Stimulated activated CD4-positive, alpha-beta T cell treated with anti-CD3 and anti-CD28 coated beads, Interleukin-12 subunit alpha, Interleukin-12 subunit beta, amount 100 ng/mL, for 24 hours (primary cell): ENCODE measurements at places on chromosomes 4 and X.

DNA sequence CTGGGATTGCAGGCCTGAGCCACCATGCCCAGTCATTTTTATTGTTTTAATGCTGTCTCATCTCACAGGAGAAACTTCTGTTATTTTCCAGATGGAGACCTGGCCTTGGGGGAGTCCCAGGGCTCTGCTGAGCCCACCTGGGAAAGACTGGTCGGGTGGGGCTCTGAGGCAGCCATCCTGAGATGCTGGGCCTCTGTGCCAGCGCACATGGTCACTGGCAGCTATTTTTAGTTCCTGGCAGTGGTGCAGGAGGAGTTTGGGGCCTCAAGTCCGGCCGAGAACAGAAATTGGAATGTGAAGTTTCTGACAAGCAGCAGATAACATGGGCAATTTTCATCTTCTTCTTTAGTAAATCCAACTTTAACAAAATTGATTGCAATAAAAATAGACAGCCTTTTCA is 44.5 kb downstream of the SORCS2 start:
- no peak for DNase-seq

- DNase-seq, result no peak
Measured at GRCh38 chr4:113052379-113052951, 3.0 kb downstream of the ANK2 start.

DNA sequence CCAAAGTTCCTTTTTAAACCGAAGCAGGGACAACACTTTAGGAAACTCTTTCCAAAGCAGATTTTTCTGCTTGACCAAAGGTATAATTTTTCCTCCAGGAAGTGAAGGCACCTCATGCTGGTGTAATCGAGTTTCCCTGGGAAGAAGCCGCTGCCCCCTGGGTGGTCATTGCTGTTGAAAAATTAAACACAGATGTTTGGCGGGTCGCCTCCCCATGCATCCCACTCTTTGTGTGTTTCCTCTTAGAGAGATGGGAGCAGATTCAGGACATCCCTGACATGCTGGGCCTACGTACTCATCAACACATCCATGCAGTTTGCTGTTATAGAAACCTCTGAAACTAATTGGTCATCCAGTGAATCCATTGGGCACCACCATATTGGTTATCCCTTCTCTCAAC is 179.2 kb upstream of the HCCS start:
- DNase-seq, result no peak

DNA sequence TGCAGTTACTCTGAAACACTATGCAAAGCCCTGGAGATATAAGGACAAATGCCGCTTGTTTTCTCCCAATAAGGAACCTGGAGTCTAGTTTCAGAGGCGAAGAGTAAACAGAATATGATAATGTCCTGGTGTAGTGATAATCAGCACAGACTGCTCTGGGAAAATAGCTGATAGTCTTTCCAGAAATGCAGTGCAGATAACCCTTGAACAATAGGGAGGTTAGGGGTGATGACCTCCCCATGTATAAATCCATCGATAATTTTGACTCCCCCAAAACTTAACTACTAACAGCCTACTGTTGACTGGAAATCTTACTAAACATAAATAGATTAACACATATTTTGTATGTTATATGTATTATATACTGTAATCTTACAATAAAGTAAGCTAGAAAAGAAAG is 1280.9 kb upstream of the TENM3 start:
- DNase-seq, result no peak

- DNase-seq, result no peak
Measured at GRCh38 chr4:176230836-176231235, 35.5 kb upstream of the SPATA4 start.

DNA sequence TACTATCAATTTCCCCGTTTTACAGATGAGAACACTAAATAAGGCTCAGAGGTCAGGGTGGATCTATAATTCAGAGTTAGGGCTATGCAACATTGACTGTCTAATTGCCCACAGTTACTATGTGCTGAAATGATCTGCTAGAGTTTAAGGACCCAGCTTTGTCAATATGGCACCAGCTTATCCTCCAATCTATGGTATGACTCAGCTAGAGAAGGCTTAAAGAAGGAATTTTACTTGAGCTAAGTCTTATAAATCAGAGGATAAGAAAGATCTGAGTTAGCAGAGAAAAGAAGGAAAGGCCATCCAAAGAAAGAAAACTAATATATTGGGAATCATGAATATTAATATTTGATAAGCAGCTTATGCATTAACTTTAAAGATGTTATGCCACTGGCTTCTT is 78.1 kb downstream of the ASB9 start:
- DNase-seq, result no peak

DNA sequence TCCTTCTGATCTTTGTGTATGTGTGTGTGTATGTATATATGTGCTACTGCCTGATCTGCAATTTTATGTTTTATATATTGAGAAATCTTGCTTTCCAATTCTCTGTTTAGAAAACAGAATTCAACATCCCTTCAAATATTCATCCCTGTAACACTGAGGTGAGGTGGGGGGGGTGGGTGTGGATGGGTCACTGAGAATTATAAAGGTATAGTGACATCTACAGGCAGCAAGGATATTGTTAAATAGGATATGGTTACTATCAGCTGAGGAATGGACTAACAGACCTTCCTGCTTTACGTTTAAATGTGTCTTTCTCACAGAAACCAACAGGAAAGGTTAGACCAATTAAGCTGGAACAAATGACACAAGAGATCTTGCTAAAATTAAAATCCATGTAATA is 19.0 kb upstream of the MAGEB2 start:
- no peak for DNase-seq

DNA sequence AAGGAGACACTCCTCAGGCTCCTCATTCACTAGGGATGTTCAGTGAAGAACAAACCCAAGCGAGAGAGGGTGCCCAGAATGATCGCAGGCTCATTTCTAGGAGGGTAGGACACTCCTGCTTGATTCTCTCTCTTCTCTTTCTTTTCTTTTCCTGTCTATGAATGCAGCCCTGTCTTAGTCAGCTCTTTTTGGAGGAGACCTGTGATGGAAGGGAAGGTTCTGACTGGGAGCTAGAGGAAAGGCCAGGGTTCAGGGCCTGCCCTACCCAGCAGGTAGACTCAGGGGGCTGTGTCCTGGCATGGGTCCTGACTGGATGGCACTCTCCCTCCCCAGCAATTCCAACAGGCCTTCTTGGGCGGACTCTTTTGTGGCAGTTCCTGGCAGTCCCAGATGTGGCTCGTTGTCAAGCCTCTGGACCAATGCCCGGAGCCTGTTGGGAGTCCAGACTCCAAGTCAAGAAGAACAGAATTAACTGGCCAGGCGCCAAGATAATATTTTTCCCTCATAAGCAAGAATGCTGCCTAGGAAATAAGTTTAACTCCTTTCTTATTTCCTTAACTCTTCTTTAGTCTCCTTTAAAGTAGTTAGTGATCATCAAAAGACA is 139.4 kb upstream of the SCML1 start:
- DNase-seq, result no peak

DNA sequence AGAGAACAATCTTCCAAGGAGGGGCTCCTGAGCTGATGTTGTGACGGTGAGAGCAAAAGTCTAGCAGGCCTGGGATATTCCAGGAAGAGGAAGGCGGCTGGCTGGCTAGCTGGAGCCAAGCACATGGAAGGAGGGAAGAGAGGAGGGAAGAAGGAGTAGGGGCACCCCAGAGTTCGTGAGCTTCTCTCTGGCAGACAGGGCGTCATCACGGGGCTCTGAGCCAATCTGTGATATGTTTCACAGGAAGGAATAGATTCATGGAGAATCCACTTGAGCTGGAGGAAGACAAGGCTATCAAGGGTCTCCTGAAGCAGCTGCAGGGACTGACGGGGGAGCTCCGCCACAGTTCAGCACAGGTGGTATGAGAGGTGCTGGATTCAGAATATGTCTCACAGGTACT is 73.6 kb downstream of the DHRSX start:
- DNase-seq, result no peak

GRCh38 chr4:2940267-2941137 is 22.7 kb downstream of the NOP14 start:
- no peak for DNase-seq

- no peak for DNase-seq
Measured at GRCh38 chrX:46407753-46408130, 137.5 kb downstream of the ZNF674 start.

DNA sequence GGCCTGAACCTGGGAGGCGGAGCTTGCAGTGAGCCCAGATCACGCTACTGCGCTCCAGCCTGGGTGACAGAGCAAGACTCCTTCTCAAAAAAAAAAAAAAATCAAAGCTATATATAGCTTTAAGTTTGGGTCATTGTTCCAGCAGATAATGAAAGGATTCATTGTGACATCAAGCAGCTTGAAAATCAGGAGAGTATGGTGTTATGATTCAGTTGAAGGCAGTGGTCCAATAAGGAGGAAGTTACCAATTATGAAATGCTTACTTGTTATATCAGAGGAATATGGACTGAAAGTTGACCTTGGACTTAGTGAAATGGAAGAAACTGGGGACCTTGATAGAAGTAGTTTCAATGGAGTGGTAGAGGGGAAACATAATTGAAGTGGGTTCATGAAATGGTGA is 140.4 kb upstream of the MAD2L1 start:
- no peak for DNase-seq

DNA sequence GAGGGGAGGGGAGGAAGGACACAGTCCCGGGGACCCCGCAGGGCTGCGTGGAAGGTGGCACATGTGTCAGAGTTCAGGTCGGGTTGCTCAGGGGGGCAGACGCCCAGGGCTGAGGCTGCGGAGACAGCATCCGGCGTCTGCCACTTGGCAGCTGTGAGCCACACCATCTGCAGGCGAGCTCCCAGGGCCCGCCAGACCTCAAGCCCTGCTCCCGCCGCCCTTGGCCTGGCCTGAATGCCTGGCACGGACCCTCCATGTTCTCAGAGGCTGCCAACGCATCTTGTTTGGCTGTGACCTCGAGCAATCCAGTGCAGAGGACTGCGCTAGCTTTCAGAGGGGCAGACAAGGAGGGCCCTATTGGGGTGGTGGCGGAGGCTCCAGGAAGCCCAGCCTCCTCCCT is 5.1 kb downstream of the BGN start:
- DNase-seq, result no peak

DNA sequence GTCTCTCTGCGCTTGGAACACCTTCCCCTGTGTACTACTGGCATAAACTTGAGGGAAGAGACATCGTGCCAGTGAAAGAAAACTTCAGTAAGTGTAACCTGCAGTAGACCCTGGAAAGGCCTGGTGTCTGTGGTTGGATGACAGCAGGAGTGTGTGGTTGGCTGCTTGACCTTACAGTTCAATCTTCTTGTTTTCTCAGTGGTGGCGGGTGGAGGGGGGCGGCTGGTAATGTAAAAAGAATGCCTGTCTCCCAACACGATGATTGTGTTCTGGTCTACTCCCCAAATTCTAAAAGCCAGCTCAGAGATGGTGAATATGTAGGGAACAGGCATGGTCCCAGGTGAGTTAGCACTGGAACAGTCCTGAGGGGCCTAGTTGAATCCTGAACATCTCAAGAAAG is 18.6 kb downstream of the PSMD10 start:
- no peak for DNase-seq

DNA sequence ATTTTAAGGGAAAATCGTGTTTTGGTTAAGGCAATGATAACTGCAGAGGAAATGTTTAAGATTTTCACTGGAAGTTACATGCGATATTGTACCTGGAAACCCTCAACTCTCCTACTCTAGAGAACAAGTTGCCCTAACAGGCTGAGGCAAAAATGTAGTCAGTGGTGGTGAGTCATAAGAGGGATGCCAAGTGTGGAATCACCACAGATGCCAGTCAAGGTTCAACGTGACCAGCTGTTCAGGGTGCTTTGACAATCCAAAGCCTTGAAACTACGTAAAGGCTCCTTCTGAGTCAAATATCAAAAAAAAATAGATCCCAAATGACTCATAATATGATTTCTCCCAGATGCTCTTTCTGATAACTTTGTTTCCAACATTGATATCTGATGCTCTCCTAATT is 77.9 kb upstream of the AFF2 start:
- no peak for DNase-seq

DNA sequence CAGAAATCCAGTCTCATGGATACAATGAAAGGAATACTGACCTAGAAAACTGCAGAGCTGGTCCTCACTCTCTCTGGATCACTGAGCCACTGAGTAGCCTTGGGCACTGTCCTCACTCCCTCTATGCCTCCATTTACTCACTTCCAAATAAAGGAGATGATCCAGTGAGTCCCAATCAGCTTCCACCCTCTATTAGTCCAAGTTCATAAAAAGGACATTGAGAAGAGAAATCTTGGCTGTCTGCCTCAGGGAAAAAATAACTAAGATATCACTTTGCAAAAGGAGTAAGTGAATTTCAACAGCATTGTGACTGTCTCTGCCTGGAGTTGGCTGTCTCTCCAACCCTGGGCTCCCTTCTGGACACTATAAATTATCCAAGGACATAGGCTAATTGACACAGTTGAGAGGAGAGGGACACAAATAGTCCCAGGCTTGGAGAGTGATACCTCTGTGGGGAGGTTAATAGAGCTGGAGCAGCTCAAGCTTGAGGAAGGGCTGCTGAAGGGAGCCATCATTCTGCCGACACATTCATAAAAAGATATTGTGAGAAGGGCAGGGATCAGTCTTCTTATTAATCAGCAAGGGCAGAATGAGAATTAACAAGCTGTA is 572.3 kb downstream of the RAB28 start:
- no peak for DNase-seq

DNA sequence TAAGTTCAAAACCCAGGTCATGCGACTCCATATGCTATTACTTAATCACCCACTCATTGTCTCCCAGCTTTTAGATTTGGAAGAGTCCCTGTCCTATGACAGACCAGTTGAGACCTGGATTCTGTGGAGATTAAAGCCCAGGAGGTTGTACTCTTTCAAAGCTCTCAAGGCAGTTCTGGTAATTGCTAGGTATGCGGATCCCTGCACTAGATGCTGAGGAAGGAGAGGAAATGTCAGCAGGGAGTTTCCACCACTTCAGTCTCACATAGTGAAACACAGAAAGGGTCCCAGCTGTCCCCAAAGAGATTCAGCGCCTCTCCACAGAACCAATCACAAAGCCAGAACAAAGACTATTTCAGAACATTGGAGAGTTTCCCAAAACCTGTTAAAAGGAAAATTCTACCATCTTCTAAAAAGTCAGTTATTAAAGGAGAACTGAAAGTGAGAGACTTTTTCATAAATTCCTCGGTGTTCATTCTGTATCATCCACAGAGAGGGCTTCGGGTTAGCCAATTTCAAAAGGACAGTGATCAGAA is 53.4 kb downstream of the IRF2 start:
- DNase-seq, result no peak

DNA sequence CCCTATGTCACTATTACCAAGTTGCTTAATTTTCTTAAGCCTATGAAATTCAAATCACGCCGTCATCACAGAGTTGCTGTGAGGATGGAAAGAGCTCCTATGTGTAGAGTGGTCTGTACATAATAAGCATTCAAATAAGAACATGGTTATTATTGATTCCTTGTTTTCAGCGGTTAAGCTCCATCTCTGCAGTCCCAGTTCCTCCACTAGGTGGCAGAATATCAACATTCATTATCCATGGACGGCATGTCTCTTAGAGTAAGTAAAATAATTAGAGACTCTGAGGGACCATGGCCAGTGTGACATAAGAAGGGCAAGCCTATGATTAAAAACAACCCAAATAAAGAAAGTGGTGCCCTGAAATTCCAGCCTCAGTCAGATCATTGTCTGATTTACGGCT is 132.5 kb upstream of the NHS start:
- no peak for DNase-seq
